ENCODE measurements at places on chromosomes 12 and 14.

- no peak for DNase-seq
Measured at GRCh38 chr14:100117633-100118395, 41.6 kb downstream of the DEGS2 start.

- no peak for DNase-seq
Measured at GRCh38 chr12:116370886-116371580, 93.5 kb upstream of the MED13L start.

DNA sequence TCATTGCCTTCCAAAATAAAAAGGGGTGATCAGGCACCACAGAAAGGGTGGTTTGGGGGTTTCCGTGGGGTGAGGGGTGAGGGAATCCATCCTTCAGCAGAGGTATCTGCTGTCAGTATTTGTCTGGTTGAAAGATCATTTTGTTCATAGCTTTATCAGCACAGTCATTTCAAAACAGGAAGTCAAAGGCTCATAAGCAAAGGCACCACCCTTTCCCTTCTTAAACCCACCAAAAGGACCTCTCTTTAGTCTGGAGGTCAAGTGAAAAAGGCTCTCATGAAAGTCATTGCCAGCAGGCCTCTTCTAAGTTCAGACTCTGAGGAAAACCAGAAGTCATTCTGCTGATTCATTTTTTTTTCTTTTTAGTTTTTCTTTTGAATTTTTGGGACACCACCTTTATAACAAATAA, 6.2 kb downstream of the CHST11 start:
- no peak for DNase-seq

DNA sequence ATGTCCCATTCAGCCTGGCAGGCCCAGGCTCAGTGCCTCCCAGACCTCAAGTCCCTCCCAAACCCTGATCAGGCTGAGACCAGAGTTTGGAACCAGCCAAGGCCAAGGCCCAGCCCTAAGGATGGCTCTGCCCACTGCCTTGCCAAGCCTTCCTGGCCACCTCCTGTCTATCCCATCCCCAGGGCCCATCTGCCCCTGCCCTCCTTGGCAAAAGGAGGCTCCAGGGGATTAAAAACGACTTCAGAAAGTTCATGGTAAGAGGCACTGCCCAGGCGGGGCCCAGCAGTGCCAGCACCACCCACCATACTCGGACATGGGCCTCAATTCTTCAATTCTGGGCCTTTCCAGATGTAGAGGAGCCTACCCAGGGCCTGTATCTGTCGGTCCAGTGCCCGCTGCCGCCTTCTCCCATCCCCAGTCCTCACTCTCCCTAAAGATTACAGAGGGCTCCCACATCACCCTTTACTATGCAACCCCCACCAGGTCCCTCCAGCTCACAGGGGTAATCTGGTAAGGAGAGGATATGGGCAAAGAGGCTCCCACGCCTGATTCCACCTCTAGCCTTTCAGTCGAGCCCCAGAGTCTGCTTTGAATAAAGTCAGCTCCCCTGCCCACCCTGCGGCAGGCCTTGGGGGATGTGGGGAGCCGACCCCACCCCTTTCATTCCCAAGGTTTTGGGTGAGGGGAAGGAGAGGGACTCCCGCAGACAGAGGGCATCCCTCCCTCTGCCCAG, 932 bp downstream of the ADCY6 start:
- no peak for DNase-seq

DNA sequence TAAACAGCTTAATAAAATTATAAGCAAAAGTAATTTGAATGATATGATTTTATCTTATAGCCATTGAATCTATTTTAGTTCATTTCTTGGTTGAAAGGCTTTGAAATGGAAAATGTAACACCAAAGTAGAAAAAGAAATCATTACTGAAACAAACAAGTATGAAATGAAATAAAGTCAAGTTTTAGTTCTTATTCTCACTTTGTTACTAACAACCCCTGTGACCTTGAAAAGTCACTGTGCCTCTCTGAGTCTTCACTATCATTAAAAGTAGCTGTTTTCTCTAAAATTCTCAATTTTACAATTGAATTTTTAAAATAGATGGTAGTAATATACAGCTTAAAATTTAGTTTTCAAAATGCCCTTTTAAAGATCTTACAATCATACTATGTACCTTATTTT, 32.4 kb upstream of the SLC17A8 start:
- no peak for DNase-seq

- no peak for DNase-seq
Measured at GRCh38 chr12:88299567-88300101, 157.5 kb downstream of the TMTC3 start.

GRCh38 chr12:25816637-25817036, 141.8 kb upstream of the RASSF8 start:
- DNase-seq, result no peak

DNA sequence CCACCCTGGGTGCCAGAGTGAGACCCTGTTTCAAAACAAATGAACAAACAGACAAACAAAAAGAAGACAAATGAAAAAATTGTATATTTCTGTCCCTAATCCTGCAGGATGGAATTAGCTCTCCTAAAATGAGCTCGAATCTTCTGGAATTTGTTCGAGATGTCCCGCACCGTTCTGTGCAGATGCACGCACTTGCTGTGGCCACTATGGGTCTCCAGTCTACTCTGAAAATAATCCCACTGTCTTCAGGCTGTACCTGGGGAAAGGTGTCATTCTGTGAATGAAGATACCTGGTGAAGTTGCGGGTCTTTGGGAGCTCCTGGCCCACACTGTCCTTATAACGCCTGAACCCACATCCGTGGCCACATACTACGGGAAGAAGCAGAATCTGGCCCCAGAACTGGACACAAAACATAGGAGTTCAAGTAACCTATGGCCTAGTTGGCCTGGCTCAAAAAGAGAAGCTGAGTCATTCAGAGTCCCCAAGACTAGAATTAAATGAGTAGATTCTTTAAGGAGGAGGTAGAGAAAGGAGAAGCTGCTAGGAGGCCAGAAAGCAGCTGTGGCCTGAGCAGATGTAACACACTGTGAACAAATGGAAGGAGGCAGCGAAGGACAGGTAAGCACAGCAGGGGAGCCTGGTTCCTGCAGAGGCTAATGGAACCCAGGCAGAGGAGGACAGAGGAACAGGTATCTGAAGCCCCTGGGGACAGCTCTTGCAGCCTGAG, 108.6 kb downstream of the FOXN3 start:
- peak; percentile 34 for DNase-seq

- DNase-seq, result no peak
Measured at GRCh38 chr12:6547987-6548386, 7.9 kb downstream of the IFFO1 start.

- no peak for DNase-seq
Measured at GRCh38 chr12:91387461-91388134, 205.0 kb upstream of the DCN start.

- no peak for DNase-seq
Measured at GRCh38 chr14:78278464-78279250, 108.5 kb downstream of the NRXN3 start.

- no peak for DNase-seq
Measured at GRCh38 chr12:66587912-66588311, 91.0 kb downstream of the GRIP1 start.

GRCh38 chr14:20143911-20144310, 5.3 kb downstream of the OR4N5 start:
- no peak for DNase-seq
